Femur (tissue), 1 donor: ENCODE measurements at places on chromosomes 2 and 18.
A peak's percentile ranks its signal among the peaks of the same experiment; 100 is the strongest.

DNA sequence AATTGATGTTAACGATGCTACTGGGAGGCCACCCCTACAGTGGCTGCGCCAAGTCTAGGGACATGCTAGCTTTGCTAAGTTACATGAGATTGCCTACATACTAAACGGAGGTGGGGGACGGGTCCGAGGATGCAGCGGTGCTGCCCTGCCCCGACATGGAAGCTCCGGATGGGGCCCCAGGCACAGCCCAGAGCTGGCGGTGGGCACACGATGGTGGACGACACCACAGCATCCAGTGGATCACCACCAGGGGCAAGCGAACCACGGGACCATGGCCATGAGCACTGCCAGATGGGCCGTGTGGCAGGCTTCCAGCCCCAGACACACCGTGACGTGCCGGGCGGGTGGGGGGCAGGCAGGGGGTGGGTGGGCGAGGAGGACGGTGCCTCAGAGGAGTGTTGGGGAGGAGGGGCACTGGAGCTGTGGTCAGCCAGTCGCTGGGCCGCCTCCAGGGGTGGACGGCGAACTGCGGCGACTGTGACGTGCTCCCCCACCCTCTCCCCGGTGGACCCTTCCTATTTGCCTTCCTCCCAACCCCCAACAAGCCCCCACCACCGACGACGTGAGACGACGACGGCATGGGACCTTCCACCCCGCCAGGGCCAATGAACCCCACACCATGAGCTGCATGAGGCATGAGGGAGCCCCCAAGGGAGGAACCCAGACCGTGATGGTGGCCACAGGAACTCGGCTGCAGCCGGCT, 90.6 kb upstream of the ANKRD30BL start:
- DNase-seq = no peak

GRCh38 chr2:76721226-76721625, 801.0 kb downstream of the LRRTM4 start:
- no peak for DNase-seq

GRCh38 chr2:2832657-2833056, 501.6 kb upstream of the MYT1L start:
- no peak for DNase-seq

- peak; percentile 61 for DNase-seq
These were observed 18.3 kb downstream of the YPEL5 start for GRCh38 chr2:30165050-30165520.

DNA sequence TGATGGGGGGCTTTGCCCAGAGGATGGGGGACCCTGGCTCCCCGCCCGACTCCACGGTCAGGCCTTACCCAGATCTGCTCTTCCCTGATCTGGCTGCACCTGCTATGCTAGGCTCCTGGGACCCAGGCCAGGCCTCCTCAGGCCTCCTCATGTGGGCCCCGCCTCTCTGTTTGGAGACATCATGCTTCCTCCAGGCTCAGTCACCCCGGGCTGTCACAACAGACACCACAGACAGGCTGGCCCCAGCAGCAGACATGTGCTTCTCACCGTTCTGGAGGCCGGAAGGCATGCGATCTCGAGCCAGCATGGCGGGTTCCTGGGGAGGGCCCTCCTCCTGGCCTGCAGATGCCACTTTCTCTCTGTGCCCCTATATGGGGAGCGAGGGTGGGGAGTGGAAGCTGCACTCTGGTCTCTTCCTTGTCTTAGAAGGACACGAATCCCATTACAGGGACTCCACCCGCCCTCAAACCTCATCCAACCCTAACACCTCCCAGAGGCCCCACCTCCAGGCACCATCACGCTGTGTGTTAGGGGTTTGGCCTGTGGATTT, 10.8 kb upstream of the NEU4 start:
- peak; percentile 20 for DNase-seq

GRCh38 chr2:54386585-54386984, 69.5 kb upstream of the SPTBN1 start:
- no peak for DNase-seq

GRCh38 chr18:59551902-59552635, 145.2 kb downstream of the CCBE1 start:
- DNase-seq = no peak

DNA sequence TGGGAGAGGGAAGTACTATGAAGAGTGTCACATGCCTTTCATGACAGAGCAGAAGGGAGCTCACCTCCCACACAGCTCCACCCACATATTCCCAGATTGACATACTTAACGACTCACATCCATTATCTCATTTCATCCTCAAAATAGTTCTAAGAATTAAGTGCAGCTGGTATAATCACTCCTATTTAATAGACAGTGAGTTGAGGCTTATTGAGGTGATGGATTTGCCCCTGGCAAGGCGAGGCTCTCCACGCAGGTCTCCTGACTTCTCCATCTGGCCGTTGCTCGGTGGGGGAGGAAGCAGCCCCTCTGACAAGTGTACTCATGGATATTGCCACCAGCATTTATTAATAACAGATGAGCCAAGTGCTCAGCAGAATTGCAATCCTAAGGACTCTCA, 81.4 kb downstream of the TGOLN2 start:
- no peak for DNase-seq

GRCh38 chr2:138780446-138780880, 273 bp upstream of the NXPH2 start:
- no peak for DNase-seq

DNA sequence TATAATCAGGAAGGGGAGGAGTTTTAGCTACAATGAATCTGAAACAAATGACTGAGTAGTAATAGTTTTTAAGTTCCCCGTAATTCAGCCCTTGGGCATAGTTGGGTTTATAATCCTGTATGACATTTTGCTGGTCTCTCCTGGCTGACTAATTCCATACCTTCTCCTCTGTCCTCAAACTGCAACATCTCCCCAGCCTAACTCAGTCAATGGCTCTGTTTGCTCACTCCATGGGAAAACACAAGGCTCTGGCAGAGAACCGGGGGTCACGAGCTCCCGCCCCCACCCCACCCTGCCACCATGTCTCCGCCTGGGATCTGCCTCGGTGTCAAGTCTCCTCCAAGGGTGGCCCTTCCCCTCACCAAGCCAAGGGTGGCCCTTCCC, 168.6 kb downstream of the HDAC4 start:
- no peak for DNase-seq

- no peak for DNase-seq
These were observed 123.5 kb downstream of the TANC1 start for GRCh38 chr2:159091976-159092375.

GRCh38 chr18:51194604-51195003, 2.9 kb downstream of the MEX3C start:
- no peak for DNase-seq

- DNase-seq = no peak
These were observed 99.6 kb upstream of the MCFD2 start for GRCh38 chr2:47015206-47015605.

GRCh38 chr2:83081826-83082690, 1377.0 kb downstream of the SUCLG1 start:
- DNase-seq = peak; percentile 25

- no peak for DNase-seq
These were observed 86.7 kb upstream of the ZEB2 start for GRCh38 chr2:144606466-144607095.

DNA sequence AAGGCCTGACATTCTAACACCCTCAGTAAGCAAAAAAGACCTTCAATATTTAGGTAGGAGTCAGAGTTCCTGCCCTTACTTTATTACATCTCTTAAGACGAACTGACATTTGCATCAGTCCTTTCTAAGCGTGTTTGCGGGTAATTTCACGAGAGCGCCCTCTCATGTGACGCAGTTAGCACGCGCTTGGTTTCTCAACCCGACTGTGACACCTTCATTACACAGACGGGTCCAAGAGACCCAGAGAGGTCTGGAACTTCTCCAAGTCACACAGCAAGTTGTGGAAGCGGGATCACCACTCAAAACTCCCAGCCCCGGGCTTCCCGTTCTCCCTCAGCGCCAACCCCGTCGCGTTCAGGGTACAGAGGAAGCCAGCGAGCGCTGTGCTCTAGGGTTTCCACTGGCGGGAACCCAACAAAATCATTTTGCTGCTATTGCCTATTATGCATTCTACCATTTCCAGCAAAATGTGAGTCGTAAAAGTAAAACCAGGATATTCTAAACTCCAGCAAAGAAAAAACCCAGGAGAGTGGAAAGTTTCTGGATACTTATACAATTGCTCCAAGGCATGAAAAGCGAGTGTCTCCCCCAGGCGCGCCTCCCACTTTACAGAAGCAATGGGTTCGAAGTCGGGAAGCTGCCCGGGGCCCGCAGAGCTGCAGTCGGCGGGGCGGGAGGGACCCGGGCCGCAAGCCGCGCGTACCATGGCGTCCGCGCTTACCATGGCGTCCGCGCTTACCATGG, 601 bp downstream of the ENOSF1 start:
- peak; percentile 78 for DNase-seq

DNA sequence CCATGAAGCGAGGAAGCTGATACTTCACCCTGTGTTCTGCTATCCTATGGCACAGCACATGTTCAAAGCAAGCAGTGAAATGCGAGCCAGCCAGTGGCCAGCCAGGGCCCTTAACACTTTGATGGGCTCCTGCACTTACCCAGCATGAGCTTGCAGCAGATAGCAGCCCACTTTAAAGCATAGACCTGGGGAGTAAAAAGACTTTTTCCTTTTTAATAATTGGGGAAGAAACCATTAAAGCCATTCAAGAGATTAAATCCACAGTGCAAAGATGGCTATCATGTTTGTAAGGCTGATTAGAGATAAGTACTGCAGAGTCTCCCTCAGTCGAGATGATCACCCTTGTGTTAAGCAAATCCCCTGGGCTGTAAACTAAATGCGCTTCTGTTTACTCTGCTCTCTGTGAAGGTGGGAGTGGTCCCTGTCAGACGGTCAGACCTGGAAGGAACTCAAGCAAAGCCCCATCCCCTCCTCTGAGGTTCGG, 15.7 kb downstream of the CCBE1 start:
- no peak for DNase-seq

DNA sequence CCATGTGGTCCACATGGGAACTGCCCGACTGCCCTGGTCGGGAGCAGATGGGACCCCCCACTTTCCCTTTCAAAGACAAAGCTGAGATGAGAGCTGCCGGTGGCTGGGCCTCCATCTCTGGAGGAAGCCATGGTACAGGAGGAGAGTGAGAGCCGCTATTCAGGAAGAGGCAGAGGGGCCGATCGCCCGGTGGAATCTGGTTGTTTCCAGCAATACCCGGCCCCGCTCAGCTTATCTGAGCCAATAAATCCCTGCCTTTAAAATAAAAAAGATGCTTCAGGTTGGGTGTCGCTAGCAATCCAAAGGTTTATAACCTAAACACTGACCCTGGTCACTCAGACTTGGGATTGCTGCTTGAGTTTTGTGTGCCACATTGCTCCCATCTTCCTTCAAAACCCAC, 15.2 kb upstream of the B3GNT7 start:
- DNase-seq = no peak

GRCh38 chr2:223930103-223930976, 14.8 kb downstream of the WDFY1 start:
- peak; percentile 43 for DNase-seq

- no peak for DNase-seq
These were observed 234.6 kb downstream of the EIPR1 start for GRCh38 chr2:3142961-3143571.

DNA sequence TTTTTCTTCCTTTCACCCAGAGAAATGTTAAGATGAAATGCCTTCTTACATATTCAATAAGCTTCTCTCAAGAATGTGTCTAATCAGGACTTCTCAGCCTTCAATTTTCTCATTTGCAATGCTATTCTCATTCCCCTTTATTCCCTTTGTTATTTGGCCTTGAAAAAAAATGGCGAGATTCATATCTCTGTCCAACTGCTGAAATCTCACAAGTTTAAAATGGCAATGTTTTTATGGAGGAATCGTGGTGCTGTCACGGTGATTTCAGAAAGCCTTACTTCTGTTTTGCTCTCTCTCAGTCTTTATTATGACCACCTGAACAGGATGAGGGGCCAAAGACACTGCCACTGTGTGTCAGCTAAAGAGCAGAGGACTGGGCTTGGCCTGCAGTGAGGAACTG, 928.5 kb downstream of the DCC start:
- DNase-seq = no peak

DNA sequence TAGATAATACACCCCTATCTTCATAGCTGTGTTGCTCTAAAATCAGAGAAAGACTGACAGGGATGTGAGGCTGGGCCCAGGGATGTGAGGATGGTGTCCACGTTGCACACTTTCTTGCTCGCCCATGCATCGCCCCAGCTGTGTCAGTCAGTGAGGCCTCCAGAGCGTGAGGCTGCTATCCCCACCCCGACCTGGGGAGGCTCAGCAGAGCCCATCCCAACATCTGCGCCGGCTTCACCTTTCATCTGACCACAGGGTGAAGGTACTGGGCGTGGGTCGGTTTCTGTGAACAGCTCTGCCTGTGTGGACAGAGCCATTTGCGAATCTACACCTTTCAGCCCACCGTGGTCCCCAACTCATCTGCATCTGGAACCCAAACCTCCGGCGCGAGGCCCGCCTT, 255.7 kb downstream of the HDAC4 start:
- DNase-seq = no peak

DNA sequence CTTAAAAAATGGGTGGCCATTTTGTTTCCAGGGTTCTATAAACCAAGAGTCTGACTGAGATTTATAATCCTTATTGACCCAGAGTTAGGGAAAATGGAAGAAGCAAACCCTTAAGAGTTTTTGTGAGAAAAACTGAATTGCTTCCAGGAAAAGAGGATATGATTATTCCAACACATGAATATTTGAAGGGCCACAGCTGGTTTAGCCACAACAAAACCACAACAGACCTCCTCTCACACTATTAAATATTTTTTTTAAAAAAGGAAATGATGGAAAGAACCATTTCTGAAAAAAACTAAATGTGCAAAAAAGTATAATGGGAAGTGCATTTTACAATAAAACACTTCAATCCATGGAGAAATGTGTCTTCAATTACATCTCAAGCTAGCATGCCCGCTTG, 182.7 kb downstream of the ETAA1 start:
- DNase-seq = no peak

GRCh38 chr2:217733461-217733860, 269.3 kb downstream of the TNS1 start:
- DNase-seq = no peak

GRCh38 chr2:144466637-144467036, 53.3 kb downstream of the ZEB2 start:
- no peak for DNase-seq
